ENCODE measurements at places on chromosomes 3 and 15.

DNA sequence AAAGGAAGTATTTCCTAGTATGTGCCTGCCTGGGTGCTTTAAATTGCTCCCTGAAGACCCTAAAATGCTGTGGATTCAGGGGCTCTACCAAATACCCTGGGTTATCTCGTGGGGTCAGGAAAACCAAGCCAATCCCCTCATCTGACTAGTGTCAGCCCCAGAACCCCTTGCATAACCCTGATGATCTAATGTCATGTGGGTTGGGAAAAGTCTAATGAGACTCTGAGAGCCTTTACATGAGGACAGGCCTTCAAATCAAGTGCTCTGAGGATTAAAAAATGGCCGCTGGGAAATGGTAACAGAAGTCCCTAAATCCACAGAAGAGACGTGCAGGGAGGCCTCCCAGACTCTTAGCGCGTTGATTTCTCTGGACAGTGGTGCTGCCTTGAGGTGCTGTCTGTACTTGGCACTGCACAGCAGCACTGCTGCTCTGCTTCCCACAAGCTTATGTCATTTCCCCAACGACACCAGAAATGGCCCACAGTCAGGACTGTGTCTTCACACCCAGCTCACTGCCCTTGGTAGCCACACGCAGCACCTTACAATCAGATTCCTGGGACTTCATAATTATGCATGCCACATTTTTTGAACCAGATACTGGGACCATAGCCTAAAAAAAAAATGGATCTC lies 16.6 kb downstream of the EIF4E3 start:
- no peak for DNase-seq
- no peaks in the 10 kb centered on the region for H3K4me1 ChIP-seq
- H3K27ac ChIP-seq: no peak overlapping the region
- H3K27me3 ChIP-seq: no peaks in the 10 kb centered on the region
- H3K4me3 ChIP-seq: no peak overlapping the region

DNA sequence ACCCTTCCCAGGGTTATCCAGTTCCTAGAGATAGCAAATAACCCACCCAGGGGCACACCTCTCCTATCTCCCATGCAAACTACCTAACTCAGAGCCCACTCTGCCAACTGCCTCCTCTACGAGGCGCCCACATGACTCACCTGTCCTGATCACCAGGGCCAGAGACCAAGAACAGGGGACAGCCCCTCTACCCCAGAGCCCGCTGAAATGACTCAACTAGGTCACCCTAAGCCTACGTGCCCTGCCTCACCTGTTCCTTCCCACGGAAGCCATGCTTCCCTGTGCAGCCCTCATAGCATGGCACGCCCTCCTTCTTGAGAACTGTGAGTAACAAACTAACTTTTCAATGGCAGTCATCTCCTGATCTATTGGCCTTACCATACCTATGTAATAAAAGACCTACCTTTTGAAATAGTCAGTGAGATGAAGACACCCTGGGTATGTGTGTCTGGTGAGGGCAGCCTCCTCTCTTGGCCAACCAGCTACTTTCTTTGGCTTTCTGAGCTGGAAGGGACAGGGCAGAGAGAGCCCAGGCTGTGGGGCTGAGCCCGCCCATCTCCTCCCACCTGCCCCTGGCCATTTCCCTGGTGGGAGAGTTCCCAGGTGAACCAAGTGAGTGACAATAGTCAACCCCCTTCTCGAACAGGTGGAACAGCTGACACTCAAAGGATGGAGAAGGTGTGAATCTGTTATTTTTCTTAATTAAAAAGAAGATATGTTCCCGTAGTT lies 25.5 kb upstream of the PRR23E start:
- H3K27ac ChIP-seq: no peak overlapping the region
- H3K27me3 ChIP-seq: no peaks in the 10 kb centered on the region
- H3K36me3 ChIP-seq: no peaks in the 10 kb centered on the region
- no peak overlapping the region for H3K4me3 ChIP-seq
- no peaks in the 10 kb centered on the region for H3K4me1 ChIP-seq

- no peak overlapping the region for H3K4me3 ChIP-seq
- H3K27ac ChIP-seq: no peak overlapping the region
- H3K27me3 ChIP-seq: no peaks in the 10 kb centered on the region
- no peaks in the 10 kb centered on the region for H3K4me1 ChIP-seq
- no peaks in the 10 kb centered on the region for H3K36me3 ChIP-seq
Observed at GRCh38 chr3:181899702-181900101, 188.0 kb downstream of the SOX2 start.

GRCh38 chr3:149090907-149091306 lies 4.6 kb upstream of the HLTF start:
- DNase-seq: no peak
- no peak overlapping the region for H3K4me3 ChIP-seq
- no peaks in the 10 kb centered on the region for H3K27me3 ChIP-seq
- H3K4me1 ChIP-seq: no peaks in the 10 kb centered on the region
- no peak overlapping the region for H3K27ac ChIP-seq

Data from mesendoderm (in vitro differentiated cells).